Naive thymus-derived CD8-positive, alpha-beta T cell (primary cell): ENCODE measurements at places on chromosomes 7 and 10. TPM values are rescaled to one million over a fixed set of nuclear protein-coding genes. Genes with fewer than 3 reads are reported as not detected.

WNT16 gene
- total RNA-seq, result 0.19 TPM

SH3PXD2A gene
- total RNA-seq, result 21.5 TPM

RBP3 gene
- not detected for total RNA-seq

DNAJC2 gene
- total RNA-seq, result 43.2 TPM

OGDHL gene
- not detected for total RNA-seq

GRM3 gene
- total RNA-seq, result not detected

HMX2 gene
- not detected for total RNA-seq

DNA sequence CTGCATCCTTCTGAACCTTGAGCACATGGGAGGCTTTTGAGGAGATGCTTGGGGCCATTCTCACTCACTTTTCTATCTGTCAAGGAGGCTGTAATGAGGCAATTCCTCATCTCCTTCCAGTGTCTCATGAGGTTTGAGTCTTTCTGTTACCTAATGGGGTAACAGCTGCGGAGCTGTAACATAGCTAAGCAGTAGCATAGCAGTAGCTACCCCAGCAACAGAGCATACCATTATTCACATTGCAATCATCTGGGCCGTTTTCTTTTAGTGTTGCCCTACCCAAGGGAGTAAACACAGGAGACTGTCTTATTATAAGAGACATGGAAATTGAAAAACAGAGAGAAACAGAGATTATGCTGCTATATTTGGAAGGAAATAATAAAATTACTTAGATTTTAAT is 68.7 kb downstream of the AKR1D1 start:
- DNase-seq, result no peak

DNA sequence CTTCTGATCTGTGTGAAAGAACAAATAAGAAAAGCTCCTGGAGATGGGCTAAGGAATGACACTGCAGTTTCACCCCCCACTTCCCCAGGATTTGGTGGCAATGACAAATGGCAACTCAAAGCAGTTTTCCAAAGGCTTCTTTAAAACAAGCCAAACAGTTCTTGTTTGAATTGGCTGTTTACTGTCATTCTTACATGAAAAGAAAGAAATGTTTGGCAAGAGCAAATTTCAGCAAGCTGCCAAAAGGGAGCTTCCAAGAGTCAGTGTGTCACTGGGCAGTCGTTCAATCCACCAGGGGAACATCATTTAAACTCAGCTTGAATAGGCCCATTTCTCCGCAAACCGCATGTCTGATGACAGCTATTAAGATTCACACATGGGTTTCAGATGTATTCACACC is 119.0 kb upstream of the RHOBTB1 start:
- no peak for DNase-seq

DNA sequence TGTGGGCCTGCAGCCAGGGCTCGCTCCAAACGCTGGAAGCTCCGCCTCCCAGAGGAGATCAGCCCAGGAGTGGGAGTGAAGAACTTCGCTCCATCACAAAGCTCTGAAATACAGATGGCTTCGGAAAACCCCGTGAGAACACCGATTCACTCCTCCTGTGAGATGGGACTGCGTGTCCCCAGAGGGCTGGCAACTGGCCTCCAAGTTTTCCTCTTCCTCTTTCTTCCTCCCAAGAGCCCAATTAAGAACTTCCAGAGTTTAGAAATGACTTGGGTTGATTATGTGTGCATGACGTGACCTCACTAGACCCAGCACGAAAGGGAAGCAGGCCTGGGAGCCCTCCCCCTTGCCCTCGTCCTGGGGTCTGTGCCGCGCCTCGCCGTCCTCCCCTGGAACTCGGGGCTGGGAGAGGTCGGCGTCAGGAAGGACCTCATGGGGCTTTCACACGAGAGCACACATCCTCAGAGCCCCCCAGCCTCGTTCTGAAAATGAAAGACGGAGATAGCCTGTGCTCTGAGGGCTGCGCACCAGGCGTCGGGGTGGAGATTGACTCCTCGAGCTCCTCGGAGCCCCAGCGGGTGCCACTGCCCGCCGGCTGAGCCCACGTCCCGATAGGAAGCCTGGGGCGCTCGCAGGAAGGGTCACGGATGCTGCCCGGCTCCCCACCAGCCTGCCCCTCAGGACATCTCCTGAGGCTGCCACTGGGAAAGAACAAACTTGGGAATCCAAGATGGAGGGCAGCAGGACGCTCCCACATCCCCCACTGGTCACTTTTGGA is 37.8 kb downstream of the PTPRN2 start:
- no peak for DNase-seq

DNA sequence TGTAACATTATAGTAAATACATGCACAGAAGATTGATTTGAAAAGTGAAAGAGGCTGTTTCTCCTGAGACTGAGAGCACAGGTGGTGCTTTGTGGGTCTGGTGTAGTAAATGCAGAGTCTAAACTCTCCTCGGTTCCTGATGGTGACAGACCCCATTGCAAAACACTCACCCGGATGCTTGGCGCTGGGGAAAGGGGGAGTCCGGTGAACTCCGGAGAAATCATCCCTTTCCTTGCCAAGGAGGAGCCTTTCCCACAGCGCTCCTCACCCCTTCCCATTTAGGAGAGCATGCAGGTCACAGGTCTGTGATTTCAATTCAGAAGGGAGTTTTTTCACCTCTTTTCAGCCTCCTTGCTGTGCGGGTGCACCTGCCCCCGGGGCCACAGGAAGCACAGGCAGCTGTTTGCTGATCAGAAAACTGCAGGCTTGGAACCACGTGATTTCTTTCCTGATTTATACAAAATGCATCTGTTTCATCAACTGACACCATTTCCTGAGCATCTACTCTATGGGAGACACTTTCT is 75.6 kb upstream of the LYZL2 start:
- peak; percentile 62 for DNase-seq

DNA sequence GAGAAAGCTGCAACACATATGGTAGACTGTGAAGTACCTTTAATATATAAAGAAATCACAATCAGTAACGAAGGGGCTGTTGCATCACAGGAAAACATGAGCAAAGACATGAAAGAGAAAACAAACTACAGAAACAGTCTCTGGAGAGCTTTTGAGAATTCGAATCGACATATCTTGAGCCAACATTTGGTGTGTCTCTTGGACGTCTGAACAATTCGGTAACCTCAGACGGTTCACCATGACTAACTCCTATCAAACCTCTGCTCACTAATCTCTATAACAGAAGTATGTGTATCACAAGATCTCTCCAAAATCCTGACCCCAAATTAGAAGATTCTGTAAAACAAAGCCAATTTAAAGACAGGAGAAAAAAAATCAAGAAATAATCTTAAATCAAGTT is 262.0 kb upstream of the YAE1 start:
- DNase-seq, result no peak

- no peak for DNase-seq
Measured at GRCh38 chr10:23656735-23657134, 217.9 kb downstream of the OTUD1 start.

DNA sequence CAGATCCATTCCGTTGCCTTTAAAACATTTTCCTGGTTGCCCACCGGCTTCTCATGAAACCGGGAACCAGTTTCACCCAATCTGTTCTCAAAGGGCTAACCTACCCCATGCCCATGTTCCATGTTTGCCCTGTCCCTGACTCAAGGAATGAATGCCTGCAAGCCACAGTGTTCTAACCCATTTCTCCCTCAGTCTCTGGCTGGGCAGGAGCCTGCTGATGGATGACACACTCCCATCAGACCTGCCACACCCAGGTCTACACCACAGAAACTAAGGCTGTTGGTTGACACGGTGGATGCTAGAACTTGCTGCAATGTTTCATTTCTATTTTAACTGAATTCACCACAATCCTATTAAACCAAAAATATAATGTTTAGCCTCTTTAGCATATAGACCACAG is 15.6 kb downstream of the CLRN3 start:
- DNase-seq, result no peak

- DNase-seq, result no peak
Measured at GRCh38 chr7:108565987-108566386, 3.5 kb downstream of the THAP5 start.

GRCh38 chr10:25097669-25098411 is 77.0 kb upstream of the GPR158 start:
- DNase-seq, result no peak

DNA sequence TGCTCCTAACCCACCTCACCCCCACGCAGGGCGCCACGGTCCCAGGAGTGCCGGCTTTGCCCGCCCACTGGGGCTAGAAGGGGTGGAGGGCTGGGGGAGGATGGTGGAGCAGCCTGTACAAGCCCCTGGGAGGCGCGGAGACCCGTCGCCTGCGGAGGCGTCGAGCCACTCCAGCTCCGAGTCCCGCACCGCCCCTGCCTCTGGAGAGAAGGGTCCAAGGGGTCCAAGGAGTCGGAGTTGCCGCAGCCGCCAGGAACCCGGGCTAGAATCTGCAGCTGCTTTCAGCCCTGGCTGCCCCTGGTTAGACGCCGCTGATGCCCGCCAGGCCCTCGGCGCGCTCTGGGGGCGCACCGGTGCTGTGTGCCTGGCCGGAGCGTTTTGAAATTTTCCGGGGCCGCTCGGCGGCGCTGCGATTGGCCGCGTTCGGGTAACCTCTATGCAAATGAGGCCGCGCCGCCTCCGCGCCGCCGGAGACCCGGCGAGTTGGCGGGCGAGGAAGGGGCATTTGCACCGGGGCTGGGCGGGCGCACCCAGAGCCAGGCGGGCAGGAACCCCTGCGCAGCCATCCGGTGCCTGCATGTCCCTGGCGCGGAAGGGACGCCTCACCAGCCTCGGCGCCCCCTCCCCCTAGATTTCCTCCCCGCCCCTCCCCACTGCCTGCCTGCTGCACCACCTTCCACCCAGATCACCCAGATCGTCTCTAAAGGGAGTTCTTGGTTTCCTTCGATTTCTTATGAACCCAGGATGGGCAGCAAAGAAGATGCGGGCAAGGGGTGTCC is at the start of gene HMX2:
HMX2 (plus strand) TSS at position 502 of the 779 bp plus-strand sequence; CDS start at position 745, 243 bp downstream.
- DNase-seq, result no peak

GRCh38 chr7:123750389-123751230 is 1.8 kb upstream of the WASL start:
- DNase-seq, result no peak

DNA sequence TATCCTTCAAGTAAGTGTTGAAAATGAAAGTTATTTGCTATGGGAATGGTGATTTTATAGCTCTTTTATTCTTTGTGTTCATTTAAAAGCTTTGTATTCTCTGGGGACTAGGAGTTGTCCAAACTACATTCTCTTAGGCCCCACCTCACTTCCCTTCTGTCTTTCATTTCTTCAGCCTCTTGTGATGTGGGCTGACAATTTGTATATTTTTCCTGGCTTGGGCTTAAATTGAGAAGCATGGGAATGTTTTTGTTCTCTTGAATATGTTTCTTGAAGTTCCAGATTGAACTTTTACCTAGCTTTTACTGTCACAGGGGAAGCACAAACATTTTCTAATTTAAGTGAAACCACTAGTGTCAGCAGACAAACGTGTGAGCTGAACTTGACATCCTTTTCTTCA is 27.9 kb downstream of the BBS9 start:
- DNase-seq, result no peak

DNA sequence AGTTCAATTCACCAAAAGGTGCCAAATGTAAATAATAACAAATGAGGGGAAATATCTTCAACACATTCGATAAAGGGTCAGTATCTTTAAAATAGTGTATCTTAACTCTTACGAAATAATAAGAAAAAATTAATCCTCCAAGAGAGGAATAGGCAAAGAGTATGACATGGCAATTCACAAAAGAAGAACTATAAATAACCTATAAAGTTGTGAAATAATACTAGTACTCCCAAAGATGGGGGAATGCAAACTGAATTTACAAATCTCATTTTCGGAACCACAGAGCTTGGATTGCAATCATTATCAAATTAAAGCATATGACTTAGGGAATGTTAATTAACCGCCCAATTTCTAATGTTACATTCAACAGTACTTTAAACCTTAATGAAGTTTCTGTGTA is 78.2 kb upstream of the TARP start:
- DNase-seq, result no peak

DNA sequence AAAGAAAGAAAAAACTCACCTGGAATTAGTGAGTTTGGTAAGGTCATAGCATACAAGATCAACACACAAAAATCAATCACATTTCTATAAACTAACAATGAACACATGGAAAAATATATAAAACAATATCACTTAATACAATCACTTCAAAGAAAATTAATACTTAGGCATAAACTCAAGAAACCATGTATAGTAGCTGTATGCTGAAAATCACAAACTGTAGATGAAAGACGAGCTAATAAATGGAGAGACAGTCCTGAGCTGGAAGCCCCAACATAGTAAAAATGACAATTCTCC is 113.8 kb upstream of the RHEB start:
- no peak for DNase-seq

GRCh38 chr10:90935581-90936275 is 14.8 kb upstream of the ANKRD1 start:
- no peak for DNase-seq

DNA sequence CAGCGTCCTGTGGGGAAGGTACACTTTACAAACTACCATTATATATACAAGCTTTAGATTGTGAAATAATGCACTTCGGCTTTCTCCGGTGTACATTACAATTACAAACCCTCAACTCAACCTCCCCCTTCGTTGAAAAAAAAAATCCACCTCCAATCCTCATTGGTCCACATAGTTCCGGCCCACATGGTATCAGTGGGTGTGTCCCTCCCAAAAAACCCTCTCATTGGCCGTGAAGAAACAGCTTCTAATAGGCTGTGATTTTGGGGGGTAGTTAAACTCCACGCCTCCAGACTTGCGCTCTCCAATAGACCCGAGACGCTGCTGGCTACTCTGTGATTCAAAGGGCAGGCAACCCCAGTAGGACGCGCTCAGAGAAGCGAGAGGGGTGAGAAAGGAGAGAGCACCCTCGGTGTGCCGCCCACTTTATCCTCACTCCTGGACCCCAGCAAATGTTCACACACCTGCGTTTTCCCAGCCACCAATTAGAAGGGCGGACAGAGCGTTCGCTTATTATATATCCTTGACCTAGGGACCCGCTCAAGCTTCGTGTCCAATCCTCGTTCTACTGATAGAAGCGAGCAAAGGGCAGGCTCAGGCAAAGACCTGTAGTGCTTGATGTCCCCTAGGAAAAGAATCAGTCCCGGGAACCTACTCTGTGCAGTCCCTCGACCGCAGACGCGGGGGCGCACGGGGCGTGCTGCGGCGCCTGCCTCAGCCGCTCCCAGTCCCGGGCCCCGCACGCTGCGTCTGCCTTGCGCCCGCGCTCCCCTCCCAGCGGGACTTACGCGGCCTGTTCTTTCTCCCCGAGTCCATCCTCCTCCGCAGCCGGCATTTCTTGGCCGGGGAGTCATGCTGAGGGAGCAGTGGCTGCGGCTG is 991 bp downstream of the PANK1 start:
- DNase-seq, result peak; percentile 66
